ENCODE measurements at places on chromosomes 2 and 18.

- no peak for DNase-seq
Measured at GRCh38 chr2:101809698-101810097, 112.2 kb downstream of the MAP4K4 start.

DNA sequence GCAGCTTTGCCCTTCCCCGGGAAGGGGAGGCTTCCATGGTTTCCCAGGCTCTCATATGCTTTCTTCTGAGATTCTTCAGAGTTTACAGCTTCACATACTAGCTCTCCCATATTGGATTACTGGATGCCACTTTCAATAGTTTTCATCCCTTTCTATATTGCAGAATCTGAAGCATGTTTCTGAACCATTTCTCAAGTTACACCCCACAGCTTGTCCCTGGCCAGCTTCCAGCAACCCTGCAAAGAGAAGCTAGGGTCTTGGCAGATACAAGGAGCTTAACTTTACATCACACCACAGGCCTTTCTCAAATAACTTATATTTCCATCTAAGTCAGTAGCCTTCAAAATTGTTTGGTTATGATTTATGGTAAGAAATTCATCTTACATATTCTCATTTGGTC, 39.6 kb downstream of the LHCGR start:
- DNase-seq: no peak

- no peak for DNase-seq
Measured at GRCh38 chr18:45845410-45845809, 19.9 kb downstream of the SIGLEC15 start.

DNA sequence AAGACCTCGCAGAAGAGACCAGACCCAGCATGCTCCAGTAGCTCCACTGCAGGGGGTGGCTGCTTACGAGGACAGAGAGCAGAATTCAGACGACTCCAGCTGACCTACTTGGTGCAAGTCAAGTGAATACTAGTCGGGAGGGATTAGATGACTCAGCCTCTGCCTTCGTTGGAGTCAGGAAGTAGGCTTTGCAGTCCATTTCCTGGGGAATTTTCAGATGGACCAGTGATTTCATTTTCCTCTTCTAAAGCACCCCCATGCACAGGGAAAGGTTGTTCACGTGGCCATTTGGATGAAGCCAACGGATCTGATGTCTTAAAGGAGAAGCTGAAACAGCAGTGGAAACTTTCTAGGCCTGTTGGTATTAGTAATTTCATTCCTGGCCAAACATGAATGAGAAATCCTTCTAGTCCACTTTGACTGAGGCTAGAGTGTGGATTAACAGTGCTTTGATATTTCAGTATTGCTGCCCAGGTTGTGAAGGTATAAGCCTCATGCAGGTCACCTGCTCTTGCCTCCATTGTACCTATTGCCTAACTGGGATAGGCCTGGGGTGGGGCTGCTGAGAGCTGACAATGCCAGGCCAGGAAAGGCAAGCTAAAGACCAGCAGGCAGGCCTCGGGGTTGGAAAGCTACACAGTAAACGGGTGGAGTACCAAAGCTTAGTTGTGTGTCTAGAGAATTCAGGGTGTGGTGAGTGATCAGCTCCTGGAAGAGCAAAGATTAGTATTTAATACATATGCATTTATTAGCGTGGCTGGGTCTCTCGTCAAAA, 117.6 kb upstream of the FOSL2 start:
- no peak for DNase-seq

- no peak for DNase-seq
Measured at GRCh38 chr2:187774551-187775071, 220.4 kb upstream of the TFPI start.

DNA sequence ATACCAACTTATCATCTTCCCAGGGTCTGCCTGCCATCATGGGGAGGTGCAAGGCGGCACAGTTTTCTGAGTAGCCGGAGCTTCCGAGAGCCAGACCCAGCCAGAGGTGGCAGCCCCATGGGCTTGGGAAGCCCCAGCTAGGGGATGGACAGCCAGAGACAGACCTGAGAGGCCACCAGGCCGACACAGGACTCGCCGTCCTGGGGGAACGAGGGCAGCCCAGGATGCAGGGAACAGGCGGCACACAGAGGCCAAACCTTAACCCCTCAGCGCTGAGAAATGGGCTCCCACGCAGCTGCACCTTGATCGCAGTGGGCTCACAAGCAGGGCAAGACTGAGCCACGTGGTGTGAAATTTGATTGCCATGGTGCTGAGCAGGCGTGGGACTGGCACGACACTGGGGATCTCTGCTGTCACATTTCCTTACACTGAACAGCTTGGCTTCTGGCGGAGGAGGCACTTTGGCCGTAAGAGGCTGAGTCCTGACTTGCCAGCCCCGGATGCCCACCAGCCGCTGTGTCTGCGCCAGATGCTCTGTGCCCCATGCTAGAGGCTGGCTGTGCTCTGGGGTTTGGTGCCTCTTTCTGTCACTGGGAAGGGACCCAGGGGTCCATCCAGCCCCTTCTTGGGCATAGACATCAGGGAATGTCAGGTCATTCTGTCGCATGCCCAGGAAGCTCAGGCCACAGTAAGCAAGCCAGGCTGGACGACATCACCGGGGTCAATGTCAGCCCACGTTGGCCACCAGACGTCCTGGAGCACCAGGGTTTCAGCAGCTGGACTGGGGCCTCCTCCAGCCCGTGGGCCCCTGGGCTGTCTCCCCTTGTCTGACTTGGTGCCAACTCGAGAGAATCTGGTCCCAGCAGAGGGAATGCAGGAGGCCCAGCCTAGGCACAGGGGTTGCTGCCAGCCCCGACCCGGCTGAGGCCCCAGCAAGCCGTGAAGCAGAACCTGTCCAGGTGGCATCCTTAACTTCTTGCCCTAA, 312.1 kb upstream of the MYT1L start:
- DNase-seq: no peak

- no peak for DNase-seq
Measured at GRCh38 chr18:80233899-80234298, 13.4 kb downstream of the PARD6G start.

DNA sequence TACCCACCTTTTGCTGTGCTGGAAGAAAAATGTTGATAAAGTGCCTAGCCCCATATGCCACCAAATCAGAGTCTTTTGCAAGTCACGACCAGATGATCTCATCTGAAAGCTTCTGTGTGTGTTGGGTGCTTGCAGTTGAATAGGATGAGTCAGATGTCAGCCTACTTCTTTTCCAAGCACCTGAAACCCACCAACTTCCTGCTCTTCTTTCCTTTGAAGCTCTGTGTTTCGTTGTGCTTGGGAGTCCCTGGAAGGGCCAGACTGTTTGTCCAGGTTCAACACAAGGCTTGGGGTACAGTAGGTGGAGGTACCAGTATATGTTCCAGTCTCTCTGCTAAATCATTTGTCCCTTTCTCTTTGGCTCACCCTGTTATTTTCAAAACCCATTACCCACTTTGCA, 36.8 kb upstream of the LCLAT1 start:
- no peak for DNase-seq

GRCh38 chr2:187939180-187939579, 352.5 kb upstream of the GULP1 start:
- no peak for DNase-seq

GRCh38 chr2:120155308-120155707, 67.9 kb downstream of the TMEM185B start:
- no peak for DNase-seq

GRCh38 chr2:216491793-216492596, 6.6 kb upstream of the RPL37A start:
- DNase-seq: no peak

DNA sequence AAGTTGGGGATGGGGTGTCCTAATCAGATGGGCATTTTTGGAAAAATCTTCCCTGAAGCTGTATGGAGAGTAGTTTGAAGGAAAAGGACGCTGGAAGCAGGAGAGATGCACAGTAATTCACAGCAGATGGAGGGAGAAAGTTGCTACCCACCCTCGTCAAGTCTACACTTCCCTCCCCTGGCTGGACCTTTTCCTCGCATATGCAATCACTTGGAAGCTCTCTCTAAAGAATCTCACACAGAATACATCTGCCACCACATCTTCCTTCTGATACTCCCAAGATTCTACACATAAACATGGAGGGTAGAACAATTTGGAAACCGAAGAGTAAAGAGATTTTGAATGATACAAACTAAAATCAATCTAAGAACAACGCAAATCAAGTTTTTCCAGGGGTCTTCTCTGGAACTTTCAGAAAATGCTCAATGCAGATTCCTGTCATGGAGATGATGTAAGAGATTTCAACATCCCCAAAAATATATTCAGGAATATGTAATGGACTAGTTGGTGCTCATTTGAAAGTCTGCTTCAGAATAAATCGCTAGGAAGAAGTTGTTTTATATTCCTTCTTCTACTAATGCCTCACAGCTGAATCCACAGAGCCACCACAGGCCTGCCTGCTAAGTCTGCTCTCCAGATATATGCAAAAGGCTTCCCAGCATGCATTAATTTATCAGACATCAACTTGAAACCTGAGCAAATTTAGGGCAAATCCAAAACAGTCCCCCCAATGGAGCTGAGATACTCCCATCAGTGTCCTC, 291.5 kb downstream of the LRATD1 start:
- no peak for DNase-seq

- no peak for DNase-seq
Measured at GRCh38 chr2:12300019-12300602, 416.6 kb upstream of the TRIB2 start.

DNA sequence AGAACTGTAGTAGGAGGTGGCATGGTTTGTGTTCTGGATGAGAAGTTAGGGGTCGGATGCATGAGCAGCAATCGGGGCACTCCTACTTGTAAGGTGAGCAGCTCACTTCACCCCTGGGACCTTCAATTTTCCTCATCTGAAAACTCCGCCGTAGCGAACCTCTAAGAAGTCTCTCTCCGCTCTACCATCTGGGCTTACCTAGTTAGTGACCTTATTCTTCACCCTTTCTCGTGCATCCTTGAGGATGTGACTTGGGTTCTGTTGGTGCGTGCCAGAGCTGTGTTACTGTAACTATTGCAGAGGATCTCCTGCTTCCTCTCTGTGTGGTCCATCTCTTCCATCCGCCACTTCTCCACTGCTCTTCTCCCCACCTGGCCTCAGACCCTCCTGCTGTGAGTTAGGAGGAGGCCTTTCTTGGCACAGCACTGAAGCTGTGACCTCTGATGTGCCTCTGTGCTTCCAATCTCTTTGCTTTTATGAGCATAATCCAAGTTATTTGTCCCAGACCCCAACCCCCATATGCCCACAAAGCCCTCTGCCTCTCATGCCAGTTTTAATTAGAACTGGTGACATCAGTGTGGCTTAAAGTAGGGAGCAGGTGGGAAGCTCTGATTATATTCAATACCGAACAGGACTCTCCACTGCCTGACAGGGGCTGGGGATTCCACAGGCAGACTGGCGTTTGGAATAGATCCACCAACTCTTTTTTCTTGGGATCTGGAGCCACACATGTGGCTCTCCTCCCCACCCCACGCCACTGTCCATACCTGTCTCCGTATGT, 178.4 kb downstream of the BCL2 start:
- DNase-seq: no peak

DNA sequence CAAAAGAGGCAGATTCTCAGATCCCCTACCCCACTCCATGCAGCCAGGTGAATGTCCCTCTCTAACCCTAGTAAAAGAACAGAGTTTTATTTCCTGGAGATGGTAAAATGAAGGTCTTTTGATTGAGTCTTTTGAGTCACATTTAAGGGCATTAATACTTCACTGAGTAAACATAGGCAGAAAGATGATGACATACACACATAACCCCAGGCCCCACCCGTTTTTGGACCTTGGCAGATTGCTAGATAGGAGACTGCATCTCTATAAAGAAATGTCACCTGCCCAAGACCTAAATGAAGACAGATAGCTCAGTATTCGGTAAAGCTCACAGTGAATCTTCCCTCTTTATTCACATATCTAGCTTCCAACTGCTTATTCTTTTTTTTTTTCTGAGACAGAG, 28.3 kb upstream of the PEX13 start:
- DNase-seq: no peak

DNA sequence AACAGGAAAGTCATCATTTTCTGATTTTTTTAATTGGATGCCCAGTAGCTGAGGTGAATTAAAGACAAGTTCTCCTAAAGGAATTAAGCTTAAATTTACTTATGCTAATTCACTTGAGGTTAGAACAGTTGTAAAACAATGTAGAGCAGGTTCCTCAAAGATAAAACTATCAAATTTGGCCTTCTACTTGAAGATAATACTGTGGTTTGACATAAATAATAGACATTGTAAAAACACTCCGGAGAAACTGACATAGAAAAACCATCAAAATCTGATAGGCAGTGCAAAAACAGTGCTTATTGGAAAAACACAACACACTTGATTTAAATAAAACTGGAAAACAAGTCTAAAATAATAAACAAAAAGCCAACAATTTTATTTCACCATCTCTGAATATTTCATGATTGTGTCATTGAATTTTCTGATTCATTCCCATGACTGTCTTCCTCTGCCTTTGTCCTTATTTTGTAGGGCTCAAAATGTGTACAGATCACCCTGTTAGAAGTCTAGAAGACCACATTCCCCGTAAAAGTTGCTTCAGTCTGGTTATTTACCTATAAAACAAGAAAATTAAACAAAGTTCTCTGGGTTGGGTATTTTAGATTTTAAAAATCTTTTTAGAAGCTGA, 28.3 kb upstream of the SLC40A1 start:
- DNase-seq: no peak

GRCh38 chr2:169513926-169514325, 4.4 kb downstream of the KLHL41 start:
- DNase-seq: no peak

DNA sequence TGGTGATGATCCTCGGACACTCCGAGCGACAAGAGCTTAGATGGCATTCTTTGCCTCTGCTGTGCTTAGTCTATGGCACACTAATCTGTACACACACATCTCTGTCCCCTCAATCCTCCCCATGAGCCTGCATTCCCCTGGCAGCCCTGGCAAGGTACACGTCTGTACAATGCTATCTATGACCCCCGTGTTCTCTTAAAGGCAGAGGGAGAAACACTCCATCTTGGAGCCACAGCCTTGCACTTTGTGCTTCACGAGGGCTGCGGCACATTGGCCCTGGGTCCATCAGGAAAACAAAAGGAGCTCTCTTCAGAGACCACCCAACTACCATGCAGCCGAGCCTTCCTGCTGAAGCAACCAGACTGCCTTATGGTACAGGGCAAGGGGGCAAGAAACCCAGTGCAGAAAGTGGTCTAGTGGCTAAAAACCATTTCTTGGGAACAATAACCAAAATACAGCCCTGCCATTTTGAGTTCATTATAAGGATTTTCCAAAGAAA, 42.5 kb downstream of the STEAP3 start:
- no peak for DNase-seq

DNA sequence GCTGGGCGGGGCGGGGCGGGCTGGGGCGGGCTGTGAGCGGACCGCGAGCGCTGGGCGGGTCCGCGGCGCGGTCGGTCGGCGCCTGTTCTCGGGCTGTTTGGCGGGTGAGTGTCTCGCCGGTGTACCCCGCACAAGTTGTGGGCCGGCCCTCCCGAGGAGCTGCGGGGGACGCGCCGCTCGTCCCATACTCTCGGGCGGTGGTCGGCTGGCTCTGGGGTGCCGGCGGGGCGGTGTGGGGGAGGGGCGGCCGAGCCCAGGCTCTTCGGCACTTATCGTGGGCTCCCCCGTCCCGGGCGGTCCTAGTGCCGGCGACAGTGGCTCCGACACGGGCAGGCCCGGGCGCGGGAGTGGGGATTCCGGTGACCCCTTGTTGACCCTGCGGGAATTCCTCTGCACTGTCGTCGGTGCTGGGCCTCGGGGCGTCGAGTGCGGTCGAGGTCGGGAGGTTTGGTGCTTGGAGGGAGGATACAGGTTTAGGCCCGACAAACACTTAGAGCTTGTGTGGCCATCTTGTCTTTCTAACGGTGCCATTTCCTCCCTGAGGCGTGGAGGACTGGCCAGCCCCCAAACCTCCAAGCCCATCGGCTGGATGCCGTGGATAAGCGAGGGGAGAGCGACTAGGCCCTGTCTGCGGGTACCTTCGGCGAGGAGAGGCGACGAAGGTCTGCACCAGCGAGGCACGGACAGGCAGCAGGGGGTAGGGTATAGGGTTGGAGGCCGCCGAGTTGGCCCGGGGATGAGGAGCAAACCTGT, at the start of gene SEPTIN2:
TSS of gene SEPTIN2 (plus strand) at position 47 of the 753 bp plus-strand sequence. CDS start 8,308 bp downstream, outside the sequence.
- peak; percentile 37 for DNase-seq
